Activated naive CD8-positive, alpha-beta T cell treated with anti-CD3 and anti-CD28 coated beads, Interleukin-2, amount 10 ng/mL, durations not matched to agents 7 days and 5 days (primary cell): ENCODE measurements at places on chromosomes 4 and X. TPM values are rescaled to one million over a fixed set of nuclear protein-coding genes. Genes with fewer than 3 reads are reported as not detected.

Gene CXCL10
- total RNA-seq = not detected

GRCh38 chr4:55438314-55438713 lies 42.6 kb downstream of the TMEM165 start:
- no peak for DNase-seq

GRCh38 chr4:73251384-73251783 lies 7.2 kb downstream of the ANKRD17 start:
- no peak for DNase-seq

DNA sequence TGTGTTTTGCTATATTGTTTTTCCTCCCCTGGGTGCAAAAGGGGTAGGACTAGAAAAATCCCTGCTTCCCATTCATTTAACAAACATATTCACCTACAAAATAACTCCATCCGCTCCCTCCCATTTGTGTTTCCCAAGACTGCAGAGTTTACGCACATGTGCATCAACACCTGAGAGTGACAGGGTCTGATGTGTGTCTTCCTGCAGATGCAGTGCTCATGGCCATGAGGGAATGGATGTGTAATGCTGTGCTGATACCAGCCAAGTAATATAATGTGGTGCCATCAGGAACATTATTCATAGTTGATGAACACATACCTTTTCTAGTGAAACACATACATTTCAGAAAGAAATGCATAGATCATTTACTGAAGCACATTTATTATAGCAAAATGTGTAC lies 83.2 kb downstream of the CXXC4 start:
- DNase-seq = no peak
